Stimulated activated CD8-positive, alpha-beta memory T cell treated with anti-CD3 and anti-CD28 coated beads, Interleukin-12 subunit alpha, Interleukin-12 subunit beta, amount 100 ng/mL, for 1 hour (primary cell): ENCODE measurements at places on chromosomes 7 and 10.
A peak's percentile ranks its signal among the peaks of the same experiment; 100 is the strongest.

GRCh38 chr7:100490483-100491191, 6.9 kb downstream of the NYAP1 start:
- DNase-seq: no peak

- no peak for DNase-seq
Measured at GRCh38 chr10:114683162-114683561, 25.1 kb upstream of the ABLIM1 start.

DNA sequence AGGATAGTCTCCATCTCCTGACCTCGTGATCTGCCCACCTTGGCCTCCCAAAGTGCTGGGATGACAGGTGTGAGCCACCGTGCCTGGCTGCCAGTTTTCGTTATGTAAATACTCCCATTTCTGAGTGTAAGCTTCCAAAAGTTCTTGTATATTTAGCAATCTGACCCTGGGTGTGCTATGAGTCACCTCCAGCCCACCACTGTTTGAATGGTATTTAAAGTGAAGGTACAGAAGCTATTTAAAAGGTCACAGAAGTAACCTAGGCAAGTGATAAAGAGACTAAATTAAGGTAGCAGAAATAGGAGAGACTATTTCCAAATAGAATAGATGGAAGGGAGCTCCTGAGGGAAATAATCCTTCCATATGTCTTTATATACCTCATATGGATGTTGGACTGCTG, 3.9 kb upstream of the ANKRD7 start:
- no peak for DNase-seq

- no peak for DNase-seq
Measured at GRCh38 chr10:18409599-18410397, 241.6 kb downstream of the NSUN6 start.

DNA sequence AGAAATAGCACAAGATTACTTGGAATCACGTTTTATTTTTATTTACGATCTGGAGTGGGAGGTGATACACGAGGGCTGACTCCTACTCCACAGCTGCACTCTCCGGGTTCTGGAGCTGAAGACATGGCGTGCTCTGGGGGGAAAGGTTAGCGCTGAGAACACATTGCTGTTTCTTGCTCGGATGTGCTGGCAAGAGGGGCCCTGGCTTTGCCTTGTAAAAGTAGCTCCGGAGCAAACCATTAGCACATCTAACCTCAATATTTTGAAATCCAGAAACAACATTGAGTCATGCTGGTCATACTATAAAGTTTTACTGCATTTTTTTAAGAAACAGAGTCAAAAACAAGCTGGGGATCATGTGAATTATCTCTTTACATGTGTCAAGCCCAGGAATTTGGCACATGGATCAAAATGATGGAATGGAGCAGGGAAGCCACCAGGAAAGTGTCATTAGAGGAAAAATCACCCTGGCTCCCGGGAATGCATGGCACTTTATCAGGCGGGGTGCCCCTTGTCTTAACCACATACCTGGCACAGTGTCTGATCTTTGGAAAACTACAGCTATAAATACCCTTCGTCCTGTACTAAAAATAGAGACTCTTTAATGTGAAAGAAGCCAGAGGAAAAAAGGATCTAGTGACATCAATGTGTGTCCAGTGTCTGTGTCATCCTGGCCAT, 31.6 kb upstream of the LYZL1 start:
- DNase-seq: no peak

- no peak for DNase-seq
Measured at GRCh38 chr10:43809211-43809930, 160.7 kb upstream of the ZNF32 start.

DNA sequence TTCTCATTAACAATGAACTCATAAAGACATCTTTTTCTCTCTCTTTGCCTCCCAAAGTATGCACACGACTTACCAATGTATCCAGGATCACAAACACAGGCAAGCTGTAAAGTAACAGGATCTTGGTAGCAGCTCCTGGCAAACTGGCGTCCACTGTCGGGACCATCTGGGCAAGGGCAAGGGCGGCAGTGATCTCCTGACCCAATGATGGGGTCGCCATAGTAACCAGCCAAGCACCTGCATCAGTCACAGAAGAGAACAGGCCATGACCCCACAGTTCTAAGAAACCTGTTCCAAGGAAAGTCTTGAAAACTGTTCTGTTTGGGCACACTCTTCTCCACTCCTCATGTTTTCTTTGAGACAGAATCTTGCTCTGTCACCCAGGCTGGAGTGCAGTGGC, 47.6 kb downstream of the LAMB1 start:
- no peak for DNase-seq

DNA sequence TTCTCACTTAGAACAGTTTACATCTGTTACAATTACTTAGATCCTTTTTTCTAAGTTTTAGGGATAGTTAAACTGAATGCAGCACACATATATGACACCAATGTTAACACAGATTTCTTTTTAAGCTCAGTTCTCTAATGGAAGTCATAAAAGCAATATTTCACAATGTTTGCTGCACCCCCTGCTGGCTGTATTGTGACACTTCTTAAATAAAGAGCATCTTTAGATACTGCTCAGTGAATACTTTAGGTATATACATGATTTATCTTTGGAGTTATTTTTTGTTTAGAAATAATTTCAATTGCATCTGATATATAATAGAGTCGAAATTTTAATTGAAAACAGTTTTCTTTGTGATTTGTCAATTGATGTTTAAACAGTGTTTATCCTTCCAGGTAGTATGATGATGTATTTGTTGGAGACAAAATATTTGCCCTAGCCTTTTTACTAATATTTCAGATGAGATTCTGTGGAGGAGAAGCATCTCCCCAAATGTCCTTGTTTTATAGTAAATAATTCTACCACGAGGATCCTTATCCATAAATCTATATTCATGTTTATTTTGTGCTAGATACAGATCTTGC, 174.4 kb downstream of the ST7 start:
- peak; percentile 33 for DNase-seq

GRCh38 chr10:119633538-119634218, 17.5 kb upstream of the BAG3 start:
- DNase-seq: no peak

GRCh38 chr7:102222445-102222844, 64.2 kb upstream of the SH2B2 start:
- DNase-seq: no peak

DNA sequence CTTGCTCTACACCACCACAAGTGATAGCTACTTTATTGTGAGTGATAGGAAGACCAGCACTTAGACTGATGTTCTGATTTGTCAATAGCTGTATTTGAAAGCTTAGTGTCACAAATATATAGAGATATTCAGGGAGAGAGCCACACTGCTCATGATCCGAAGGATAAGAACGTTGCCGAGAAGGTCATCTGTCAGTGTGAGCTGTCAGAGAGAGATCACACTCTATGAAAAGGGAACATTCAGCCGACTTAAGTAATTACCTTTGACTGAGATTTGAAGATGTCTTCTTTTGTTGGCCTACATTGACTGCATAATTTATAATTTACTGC, 322.6 kb downstream of the TFEC start:
- DNase-seq: no peak

DNA sequence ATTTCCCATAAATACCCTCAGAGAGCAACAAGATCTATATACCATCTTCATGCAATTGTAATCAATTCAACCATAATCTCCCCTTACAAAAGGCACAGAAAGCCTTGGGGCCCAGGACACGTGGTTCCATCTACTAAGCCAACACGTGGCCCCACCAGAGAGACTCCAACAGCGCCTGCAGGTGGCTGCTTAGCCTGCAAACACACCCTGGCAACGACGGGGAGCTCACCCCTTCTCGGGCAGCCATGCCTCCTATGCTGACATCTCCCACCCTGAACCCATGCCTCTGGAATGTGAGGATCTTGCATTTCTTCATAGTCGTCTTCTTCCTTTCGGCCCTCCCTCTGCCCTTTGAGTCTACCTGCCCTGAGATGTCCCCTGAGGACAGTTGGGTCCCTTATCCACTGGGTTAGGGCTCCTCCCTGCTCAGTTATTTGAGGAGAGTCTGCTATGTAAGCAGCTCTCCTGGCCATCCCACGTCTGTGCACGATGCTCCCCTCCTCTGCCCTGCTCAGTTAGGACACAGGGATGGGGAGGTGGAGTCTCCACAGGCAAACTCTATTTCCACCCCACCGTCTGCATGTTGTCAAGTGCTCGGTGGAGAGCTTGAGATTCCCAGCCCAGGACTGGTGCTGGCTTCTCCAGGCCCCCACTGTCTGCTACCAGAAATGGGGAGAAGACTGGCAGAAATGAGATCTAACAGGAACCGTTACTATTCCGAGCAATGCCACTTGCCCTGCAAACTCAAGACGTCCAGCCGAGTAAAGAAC, 36.5 kb downstream of the EBF3 start:
- DNase-seq: no peak

GRCh38 chr7:79837915-79838314, 296.7 kb upstream of the GNAI1 start:
- DNase-seq: no peak

DNA sequence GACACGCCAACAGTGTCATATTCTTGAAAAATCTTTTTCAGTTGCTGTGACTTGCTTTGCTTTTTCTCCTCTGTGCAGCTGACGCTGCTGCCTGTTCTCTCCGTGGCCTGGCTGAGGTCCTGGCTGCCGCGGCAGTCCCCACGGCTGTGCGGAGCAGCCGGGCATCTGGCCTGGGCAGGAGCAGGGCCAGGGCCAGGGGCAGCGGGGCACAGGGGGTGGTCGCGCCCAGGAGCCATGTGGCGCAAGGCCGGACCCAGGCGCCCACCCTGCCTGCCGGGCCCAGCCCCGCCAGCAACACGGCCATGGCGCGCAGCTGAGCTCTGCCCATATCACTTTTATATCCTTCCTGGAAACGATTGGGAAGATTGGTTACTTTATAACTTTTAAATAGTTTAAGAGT, 109.4 kb upstream of the ACBD5 start:
- no peak for DNase-seq

DNA sequence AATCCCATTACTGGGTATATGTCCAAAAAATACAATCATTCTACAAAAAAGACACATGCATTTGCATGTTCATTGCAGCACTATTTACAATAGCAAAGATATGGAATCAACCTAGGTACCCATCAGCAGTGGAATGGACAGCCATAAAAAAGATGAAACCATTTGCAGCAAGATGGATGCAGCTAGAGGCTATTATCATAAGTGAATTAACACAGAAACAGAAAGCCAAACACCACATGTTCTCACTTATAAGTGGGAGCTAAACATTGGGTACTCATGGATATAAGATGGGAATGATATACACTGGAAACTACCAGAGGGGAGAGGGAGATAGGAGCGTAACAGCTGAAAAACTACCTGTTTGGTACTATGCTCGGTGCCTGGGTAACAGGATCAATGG, 154.0 kb downstream of the TMEM26 start:
- no peak for DNase-seq

- DNase-seq: no peak
Measured at GRCh38 chr7:5681979-5682546, 99.4 kb downstream of the RNF216 start.

- no peak for DNase-seq
Measured at GRCh38 chr7:45920502-45921380, at the start of gene IGFBP3. Gene IGFBP3 (minus strand): TSS chr7:45921272. CDS start chr7:45921140, 132 bp downstream.
